Activated naive CD4-positive, alpha-beta T cell (primary cell): ENCODE measurements at places on chromosomes 11 and 22.

DNA sequence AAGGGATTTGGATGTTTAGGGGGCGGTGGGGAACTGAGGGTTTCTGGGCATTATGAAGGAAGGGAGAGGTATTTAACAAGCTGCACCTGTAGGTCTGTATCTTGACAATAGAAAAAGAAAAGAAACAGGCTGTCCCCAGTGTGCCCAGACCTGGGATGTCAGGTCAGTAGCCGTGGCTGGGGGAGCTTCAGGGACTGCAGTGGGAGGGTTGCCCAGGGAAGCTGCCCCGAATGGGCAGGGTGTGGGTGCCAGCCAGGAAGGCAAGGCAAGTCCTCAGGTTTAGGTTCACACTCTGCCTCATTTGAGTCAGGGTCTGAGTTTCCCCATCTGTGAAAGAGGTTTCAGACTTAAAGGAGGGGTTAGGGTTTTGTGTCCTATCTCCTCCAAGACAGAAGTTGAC is 1.5 kb downstream of the INPP5J start:
- DNase-seq, result no peak

DNA sequence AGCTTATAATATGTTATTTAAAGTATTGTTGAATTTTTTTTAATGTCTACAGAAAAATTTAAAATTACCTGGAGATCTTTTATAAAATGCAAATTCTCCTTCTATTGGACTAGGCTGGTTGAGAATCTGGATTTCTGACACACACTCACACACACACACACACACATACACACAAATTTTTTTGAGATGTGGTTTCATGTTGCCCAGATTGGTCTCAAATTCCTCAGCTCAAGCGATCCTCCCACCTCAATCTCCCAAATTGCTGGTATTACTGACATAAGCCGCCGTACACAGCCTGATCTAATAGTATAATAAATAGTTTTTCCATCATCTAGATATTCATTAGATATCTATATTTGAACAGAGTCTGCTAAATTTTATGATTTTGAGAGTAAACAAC is 4.5 kb upstream of the RFPL1 start:
- no peak for DNase-seq

GRCh38 chr11:95076416-95076815 is 9.7 kb downstream of the SRSF8 start:
- DNase-seq, result no peak

DNA sequence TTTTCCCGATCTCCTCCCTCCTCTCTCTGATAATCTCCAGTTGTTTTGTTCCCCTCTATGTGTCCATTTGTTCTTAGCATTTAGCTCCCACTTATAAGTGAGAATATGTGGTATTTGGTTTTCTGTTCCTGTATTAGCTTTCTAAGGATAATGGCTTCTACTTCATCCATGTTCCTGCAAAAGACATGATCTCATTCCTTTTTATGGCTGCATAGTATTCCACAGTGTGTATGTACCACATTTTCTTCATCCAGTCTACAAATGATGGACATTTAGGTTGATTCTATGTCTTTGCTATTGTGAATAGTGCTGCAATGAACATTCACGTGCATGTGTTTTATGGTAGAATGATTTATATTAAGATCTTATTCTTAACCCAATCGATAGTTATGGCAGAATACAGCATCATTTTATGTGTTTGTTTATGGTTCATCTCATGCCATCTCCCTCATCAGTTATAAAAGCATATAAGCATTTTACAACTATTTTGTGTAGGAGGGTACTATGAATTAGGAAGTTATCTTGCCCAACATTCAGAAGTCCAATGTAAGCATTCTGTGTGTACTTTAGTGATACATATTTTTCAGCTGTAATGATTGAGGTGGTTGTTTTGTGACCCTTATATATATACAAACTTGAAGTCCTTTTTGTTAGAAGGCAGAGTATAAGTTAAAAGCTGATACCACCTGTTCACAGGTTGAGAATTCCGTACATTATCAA is 3.2 kb downstream of the MS4A3 start:
- DNase-seq, result no peak

DNA sequence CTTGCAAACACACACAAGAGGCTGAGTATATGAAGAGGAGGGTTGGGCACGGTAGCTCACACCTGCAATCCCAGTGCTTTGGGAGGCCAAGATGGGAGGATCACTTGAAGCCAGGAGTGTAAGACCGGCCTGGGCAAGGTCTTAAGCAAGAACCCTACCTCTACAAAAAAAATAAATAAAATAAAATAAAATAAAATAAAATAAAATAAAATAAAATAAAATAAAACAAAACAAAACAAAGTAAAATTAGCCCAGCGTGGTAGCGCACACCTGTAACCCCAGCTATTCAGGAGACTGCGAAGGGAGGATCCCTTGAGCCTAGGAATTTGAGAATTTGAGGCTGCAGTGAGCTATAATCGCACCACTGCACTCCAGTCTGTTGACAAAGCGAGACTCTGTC is 337.9 kb downstream of the SHANK2 start:
- no peak for DNase-seq

- no peak for DNase-seq
These were observed 6.1 kb downstream of the MIAT start for GRCh38 chr22:26663374-26663923.

- DNase-seq, result no peak
These were observed 61.5 kb upstream of the GRIA4 start for GRCh38 chr11:105548359-105548758.

- DNase-seq, result no peak
These were observed 33.1 kb upstream of the MRGPRX1 start for GRCh38 chr11:18972336-18972735.

DNA sequence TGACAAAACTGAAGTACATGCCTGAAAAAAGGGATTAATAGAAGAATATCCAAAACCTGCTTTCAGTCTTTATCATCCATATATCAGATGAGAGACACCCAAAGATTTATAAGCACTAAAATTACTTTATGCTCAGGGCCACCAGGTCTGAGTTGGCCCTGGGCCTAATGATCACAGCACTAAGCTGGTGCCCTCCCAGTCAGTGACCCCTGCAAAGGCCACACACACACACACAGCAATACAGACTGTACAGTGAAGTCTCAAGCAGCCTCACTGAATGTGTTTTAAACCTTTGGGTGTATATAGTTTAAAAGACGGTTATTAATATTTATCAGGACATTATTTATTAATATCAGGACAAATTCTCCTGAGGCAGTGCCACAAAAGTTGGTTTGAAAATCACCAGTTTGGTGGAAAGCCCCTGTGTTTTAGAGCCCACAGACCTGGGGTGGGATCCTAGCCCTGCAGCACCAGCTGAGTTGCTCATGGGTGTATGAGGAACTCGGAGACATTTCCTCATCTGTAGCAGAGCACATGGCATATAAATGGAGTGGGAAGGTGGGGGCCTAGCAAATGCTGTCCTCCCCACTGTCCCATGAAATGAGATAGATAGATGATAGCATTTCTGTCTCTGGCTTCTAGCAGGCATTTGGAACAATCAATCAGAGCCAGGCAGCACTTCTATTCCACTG is 48.4 kb upstream of the HORMAD2 start:
- no peak for DNase-seq

GRCh38 chr11:72673284-72673942 is 809 bp downstream of the PDE2A start:
- no peak for DNase-seq

DNA sequence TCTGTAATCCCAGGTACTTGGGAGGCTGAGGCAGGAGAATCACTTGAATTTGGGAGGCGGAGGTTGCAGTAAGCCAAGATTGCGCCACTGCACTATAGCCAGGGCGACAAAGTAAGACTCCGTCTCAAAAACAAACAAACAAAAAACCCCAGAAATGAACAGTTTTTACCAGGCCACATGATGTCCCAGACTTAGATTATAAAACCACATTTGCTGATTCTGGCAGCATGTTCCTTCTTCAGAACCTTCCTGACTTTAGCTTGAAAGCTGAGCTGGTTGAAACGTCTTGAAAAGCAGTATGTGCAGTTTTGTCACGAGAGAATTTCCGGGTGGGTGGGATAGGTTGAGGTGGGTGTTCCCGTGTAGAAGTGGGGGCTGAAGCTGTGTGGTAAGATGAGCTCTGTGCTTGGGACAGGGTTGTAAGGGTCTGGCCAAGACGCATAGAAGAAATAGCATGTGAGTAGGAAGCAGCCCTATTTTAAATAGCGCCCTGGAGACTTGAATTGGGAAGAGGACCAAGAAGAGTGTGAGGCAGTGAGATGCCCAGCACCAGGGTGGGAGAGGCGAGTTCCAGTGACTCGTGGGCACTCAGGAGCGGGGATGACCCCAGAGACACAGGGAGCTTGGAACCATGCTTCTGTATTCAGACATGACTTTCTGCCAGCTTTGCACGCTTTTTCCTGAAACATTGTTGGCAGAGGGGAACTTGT is 7.6 kb downstream of the AP2A2 start:
- no peak for DNase-seq

GRCh38 chr22:26629988-26630761 is 8.4 kb downstream of the CRYBA4 start:
- DNase-seq, result no peak

GRCh38 chr11:3055891-3056290 is 1.3 kb downstream of the CARS1 start:
- DNase-seq, result no peak

GRCh38 chr11:39965701-39966100 is 1493.8 kb downstream of the LRRC4C start:
- no peak for DNase-seq

GRCh38 chr11:37040921-37041320 is 442.9 kb upstream of the RAG2 start:
- DNase-seq, result no peak

DNA sequence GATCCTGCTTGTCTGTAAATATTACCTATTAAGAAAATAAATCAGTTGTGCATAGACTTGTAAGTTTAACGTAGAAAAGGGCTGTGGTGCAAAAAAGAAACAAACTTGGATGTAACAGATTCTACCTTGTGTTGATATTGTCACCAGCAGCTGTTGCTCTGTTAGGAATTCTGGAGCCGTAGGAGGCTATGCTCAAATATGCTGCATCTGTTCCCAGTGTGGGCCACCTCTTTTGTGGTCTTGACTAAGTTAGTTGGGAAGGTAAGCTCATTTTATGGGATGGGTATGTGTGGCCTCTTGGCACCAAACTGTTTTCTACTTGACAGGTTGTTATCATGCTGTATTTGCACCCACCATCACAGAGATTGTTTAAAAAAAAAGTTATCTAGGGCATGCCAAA is 29.4 kb upstream of the RAG2 start:
- no peak for DNase-seq

- no peak for DNase-seq
These were observed 112.0 kb downstream of the SGSM3 start for GRCh38 chr22:40482391-40482790.

GRCh38 chr22:36550701-36551495 is 21.9 kb upstream of the EIF3D start:
- no peak for DNase-seq

- DNase-seq, result no peak
These were observed 140.4 kb downstream of the UVRAG start for GRCh38 chr11:75955443-75955842.

- no peak for DNase-seq
These were observed 63.4 kb downstream of the NRXN2 start for GRCh38 chr11:64659417-64660144.

GRCh38 chr11:109306322-109306721 is 115.7 kb upstream of the C11orf87 start:
- DNase-seq, result no peak

GRCh38 chr11:113725913-113726312 is 19.8 kb upstream of the TMPRSS5 start:
- no peak for DNase-seq

- no peak for DNase-seq
These were observed 7.4 kb downstream of the OTOG start for GRCh38 chr11:17554487-17554886.

DNA sequence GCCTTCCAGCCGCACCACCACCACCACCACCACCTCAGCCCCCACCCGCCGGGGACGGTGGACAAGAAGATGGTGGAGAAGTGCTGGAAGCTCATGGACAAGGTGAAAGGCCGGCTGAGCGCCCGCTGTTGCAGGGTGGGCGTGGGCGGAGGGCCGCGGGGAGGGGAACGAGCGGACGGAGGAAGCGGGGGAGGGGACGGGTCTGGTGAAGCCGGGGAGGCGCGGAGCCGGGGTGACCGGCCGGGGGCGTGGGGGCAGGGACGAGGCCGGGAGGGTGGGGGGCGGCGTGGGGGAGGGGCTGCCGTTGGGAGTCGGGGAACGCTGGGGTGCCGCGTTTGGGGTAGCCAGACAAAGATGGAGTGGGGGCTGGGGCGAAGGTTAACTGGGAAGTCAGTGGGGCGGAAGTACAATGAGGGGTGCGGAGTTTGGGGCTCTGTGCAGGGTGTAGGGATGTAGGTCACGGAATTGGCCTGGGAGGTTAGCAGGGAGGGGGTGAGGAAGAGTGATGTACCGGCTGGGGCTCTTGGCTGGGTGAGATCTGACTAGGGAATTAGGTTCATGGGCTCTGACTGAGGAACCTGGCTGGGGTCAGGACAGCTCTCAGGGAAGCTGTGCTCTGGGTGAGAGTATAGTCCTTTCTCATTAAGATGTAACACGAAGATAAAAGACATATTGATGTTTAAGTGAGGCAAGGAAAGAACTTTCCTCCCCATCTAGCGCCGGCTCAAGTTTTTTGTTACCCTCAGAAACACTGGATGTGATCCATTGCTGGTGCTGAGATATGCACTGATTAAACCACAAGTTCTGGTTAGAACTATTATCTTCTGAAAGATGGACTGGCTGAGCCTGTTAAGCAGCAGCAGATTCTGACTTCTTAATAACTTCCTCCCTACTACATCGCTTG is 624 bp downstream of the CBL start:
- DNase-seq, result peak; percentile 36

GRCh38 chr11:47991894-47992293 is 11.5 kb downstream of the PTPRJ start:
- no peak for DNase-seq

GRCh38 chr11:11028017-11028692 is 170.3 kb upstream of the ZBED5 start:
- peak; percentile 46 for DNase-seq

- no peak for DNase-seq
These were observed 39.5 kb upstream of the CLNS1A start for GRCh38 chr11:77677138-77677537.

- DNase-seq, result no peak
These were observed 29.3 kb downstream of the TPBGL start for GRCh38 chr11:75269896-75270295.

- no peak for DNase-seq
These were observed 38.4 kb downstream of the RPL27A start for GRCh38 chr11:8720868-8721608.
